ENCODE measurements at places on chromosomes 16 and 17. TPM values are rescaled to one million over a fixed set of nuclear protein-coding genes. Genes with fewer than 3 reads are reported as not detected.

Gene FGF11
- total RNA-seq, result 1.2 TPM

Gene CD300H
- 0.92 TPM for total RNA-seq

Gene TBC1D3K
- not detected for total RNA-seq

Gene CACNB1
- 21.3 TPM for total RNA-seq

Gene SMIM5
- 2.7 TPM for total RNA-seq

Gene B9D1
- total RNA-seq, result 11.3 TPM

- no peak for DNase-seq
Observed at GRCh38 chr17:17702449-17703139, 21.3 kb downstream of the RAI1 start.

- DNase-seq, result peak; percentile 91
Observed at GRCh38 chr17:81285179-81285878, 9.8 kb downstream of the SLC38A10 start.

DNA sequence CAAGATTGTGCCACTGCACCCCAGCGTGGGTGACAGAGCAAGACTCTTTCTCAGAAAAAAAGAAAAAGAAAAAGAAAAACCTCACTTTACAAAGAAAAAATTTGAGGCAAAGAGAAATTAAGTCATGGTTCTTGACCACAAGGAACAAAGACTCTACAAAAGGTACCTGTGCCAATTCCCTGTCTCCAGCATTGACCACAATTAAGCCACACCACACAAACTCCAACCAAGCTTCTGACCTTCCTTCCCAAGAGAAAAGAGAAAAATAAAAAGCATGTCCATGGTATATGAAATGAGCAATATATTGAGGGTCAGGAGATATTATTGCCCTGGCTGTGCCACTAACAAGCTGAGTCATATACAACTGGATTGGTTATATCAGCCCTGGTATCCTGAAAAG is 146.3 kb upstream of the NOG start:
- DNase-seq, result no peak

GRCh38 chr17:43878260-43879175 is 28.8 kb downstream of the MPP2 start:
- peak; percentile 77 for DNase-seq

DNA sequence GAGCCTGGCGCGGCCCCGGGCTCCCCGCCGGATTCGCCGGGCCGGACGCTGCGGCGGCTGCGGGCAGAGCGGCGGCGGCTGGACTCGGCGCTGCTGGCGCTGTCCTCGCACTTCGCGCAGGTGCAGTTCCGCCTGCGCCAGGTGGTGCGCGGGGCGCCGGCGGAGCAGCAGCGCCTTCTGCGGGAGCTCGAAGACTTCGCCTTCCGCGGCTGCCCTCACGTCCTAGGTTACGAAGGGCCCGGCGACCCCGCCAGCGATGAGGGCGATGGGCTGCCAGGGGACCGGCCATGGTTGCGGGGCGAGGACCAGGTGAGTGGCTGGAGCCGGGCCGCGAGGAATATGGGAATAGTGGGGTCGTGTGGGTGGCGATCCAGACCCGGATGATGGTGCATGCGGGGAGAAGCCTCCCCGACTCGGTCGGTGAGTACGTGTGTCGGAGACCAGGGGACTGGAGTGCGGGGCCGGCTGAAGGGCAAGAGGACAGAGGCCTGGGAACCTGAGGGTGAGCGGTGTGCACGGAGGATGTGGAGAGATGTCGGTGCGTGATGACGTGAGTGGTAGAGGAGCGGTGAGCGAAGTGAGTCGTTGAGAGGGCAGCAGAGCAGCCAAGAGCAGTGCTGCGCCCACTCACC is 517 bp downstream of the RUNDC1 start:
- DNase-seq, result peak; percentile 69

DNA sequence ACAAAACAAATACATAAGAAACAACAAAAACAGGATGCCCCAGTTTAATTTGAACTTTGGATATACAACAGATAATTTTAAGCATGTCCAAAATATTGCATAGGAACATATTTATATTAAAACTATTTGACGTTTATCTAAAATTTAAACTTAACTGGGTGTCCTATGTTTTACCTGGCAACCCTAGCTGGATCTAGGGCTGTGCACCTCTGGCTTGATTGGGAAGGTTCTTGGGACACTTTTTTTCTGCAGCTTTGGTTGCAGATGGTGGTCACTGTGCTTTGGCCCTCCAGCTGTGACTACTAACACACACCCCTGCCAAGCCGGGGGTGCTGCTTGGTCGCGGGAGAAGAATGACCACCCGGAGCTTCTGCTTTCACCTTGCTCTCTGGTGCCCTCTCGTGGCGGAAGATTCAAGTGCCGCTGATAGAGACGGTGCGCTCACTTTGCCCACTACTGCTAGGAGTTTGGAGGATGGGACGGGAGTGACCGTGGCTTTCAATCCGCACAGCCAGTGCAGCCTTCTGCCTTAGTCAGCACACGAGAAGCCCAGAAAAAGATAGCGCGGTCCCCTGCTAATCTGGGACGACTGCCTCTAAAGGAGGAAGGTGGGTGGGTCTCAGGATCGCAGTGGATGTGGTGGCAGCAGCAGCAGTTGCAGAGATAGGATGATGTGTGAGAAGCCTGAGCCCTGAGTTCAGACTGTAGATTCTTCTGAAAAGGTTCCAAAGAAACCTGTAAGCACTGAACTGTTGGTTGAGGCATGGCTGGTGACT is 6.7 kb downstream of the SPACA3 start:
- peak; percentile 80 for DNase-seq

- DNase-seq, result no peak
Observed at GRCh38 chr17:61307905-61308886, 91.4 kb upstream of the TBX2 start.

GRCh38 chr16:87265261-87265660 is 51.9 kb downstream of the C16orf95 start:
- DNase-seq, result no peak

GRCh38 chr16:85029408-85029784 is 1.8 kb downstream of the KIAA0513 start:
- no peak for DNase-seq

DNA sequence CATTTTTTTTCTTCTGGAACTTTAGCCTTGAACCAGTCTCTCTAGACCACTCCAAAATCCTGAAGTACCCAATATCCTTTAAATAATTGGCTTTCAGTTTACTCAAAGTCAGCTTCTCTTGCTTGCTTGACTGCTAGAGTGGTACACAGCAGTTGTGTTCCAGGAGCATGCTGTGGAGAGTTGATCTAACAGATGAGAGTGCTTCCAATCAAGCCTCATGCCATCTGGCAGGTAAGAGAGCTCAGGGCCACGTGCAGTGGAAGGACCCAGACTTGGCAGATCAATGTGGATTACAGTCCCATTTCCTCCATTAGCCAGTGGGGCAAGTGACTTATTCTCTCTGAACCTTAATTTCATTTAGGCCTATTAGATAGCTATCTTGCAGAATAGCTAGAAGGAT is 15.7 kb downstream of the CNEP1R1 start:
- no peak for DNase-seq

DNA sequence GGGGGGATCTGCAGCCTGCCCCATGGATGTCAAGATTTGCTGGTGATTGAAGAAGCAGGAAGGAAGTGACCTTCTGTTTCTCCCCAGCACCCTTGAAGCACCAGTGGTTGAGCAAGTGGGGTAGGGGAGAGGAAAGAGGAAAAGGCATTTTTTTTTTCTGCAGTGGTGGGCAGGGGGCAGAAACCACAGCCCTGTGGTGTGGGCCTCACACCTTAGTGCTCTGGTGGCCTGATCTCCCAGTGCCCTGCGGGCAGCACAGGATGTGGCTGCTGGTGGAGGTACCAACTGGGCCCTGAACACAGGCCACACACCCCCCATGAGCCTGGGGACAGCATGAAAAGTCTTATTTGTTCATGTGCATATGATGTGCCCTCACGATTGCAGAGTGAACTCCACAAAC is 7.1 kb downstream of the ITGAD start:
- peak; percentile 41 for DNase-seq

GRCh38 chr17:81916234-81917001 is 1.6 kb downstream of the SIRT7 start:
- DNase-seq, result no peak

- DNase-seq, result no peak
Observed at GRCh38 chr16:69823831-69824563, 61.9 kb downstream of the WWP2 start.

GRCh38 chr17:42120770-42121769 is at the start of gene KAT2A:
Gene KAT2A (minus strand): TSS chr17:42121367. CDS start chr17:42121304, 63 bp downstream.
- DNase-seq, result peak; percentile 88

GRCh38 chr16:48537275-48537674 is 72.7 kb downstream of the N4BP1 start:
- DNase-seq, result no peak

DNA sequence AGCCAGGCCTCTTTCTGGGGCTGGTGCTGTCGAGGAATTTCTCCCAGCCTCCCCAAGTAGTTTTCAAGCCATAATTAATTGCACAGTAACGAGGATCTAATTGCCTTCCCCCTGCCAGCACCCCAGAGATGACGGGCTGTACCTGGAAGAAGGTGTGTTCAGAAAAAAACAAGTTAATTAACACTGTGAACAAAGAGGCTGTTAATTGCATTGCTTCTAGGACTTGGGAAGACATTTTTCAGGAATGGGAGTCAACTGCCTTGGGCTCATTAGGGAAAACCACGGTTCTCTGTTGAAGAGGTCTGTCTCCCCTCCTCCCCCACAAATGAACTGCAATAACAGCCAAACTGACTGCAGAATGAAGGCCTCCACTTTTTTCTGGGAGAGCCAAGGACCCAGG is 176.7 kb downstream of the CCT6B start:
- no peak for DNase-seq

- no peak for DNase-seq
Observed at GRCh38 chr16:11144122-11144521, 111.9 kb downstream of the SOCS1 start.

DNA sequence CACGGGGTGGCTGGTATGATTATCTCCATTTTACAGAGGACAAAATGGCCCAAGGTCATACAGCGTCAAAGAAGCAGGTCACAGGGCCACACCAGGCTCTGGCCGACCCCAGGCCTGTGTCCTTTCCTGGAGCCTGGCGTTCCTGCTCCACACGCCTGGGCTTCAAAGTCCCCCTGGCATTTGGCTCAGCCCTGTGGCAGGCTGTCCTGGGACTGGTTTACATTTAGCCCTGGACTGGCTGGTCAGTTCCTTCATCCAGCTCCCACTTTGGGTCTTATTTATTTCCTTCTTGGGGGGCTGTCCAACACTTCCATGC is 15.3 kb downstream of the TBX2 start:
- DNase-seq, result no peak

DNA sequence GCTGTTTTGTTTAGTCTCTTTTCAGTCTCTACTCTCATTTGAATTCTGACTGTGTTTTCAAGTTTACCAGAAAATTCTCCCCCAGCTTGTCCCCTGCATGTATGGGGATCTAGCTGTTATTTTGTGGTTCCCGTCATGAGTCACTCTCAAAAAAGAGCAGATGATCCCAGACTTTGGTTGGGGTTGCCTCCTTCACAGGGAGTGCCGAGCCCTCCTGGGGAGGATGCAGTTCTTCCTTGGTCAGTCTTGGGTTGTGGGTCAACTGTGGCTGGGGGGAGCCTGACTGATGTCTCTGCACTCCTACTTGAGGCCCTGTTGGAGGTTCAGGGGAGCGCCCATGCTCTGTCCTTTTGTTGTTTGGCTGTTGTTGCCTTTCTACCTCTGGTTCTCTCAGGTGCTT is 37.7 kb downstream of the EPN2 start:
- DNase-seq, result no peak

DNA sequence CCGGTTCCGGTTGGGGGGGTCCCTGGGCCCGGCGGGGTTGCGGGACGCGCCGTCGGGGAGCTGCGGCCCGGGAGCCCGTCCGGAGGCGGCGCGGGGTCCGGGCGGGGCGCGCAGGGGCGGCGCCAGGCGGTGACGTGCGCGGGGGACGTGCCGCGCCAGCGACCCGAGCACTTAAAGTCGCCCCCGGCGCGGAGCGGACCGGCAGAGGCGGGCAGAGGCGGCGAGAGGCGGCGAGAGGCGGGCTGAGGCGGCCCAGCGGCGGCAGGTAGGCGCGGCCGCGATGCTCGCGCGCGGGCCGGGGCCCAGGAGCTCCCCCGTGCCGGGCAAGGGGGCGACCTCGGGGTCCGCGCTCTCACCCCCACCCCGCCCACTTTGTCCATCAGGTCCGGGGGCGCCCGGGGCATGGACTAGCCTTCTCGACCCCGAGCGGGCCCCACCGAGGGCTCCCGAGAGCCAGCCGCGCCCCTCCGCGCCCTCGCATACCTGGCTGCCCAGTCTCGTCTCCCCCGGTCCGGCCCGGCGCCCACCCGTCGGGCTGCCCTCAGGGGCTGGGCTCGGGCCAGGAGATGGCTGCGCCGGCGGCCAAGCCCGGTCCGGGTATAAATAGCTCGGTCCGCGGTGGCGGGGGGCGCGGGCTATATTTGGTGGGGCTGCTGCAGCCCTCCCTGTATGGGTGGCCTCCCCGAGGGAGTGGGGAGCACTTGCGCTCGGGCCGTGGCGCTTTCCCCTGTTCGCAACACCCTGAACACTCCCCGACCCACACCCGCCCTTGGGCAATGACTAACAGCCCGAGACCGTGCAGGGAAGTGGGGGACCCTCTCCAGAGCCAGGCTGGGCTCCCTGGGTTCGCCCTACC is at the start of gene SLC16A3:
SLC16A3 (plus strand) TSS at position 201 of the 856 bp plus-strand sequence. CDS start 6,967 bp downstream, outside the sequence.
- peak; percentile 87 for DNase-seq

DNA sequence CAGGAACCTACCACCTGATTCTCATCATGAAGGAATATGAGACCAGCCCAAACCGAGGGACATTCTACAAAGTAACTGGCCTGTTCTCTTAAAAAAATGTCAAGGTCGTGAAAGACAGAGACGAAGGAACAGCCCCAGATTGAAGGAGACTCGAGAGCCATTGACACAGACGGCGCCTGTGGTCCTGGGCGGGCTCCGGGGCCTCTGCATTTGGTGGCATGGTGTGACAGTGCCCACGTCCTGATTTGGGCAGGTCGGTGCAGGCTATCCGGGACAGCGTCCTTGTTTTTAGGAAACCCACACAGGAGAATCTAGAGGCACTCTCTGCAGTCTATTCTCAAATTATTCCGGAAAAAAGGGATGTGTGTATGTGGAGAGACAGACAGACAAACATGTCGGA is 64.1 kb downstream of the ADCY9 start:
- no peak for DNase-seq

GRCh38 chr17:49343273-49343672 is 18.8 kb downstream of the ZNF652 start:
- no peak for DNase-seq

DNA sequence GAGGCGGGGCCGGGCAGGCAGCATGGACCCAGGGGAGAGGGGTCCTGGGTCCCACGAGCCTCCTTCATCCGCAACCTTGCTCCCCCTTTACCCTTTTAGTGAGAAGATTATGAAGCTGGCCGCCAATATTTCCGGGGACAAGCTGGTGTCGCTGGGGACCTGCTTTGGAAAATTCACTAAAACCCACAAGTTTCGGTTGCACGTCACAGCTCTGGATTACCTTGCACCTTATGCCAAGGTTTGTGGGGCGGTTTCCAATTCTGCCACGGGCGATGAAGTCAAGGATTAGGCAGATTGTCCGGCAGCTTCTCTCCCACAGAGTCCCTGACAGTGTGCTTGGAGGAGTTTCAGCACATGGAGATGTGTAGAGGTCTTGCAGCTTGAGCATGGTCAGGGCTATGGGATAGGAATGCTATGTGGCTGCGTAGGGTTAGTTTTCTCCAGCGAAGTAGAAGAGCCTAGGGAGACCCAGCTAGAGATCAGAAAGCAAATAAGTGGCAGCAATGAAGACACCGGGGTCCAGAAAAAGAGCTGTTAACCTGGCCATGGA is 598 bp downstream of the NIP7 start:
- no peak for DNase-seq
